Suprapubic skin (tissue), 4 donors: ENCODE measurements at places on chromosomes 3 and 15. TPM values are rescaled to one million over a fixed set of nuclear protein-coding genes. Genes with fewer than 3 reads are reported as not detected.

DNA sequence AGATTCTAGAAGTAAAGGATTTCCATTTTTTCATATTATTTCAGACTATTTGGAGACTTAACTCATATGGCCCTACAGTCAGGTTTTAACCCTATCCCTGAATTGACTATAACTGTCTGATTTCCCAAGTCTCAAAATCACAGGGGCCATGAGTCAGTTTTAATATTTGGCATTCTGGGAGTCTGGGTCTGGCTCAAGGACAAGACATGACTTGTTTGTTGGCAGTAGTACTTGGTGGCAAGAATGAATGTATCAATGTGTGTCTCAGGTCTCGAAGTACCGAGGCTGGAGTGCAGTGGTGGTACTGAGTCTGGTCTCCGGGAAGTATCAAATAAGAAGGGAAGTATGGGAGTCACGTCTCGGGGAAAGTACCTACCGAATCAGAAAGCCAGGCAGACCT is 10.8 kb downstream of the UMPS start:
- no peak for DNase-seq

- no peak for DNase-seq
Observed at GRCh38 chr3:74122281-74122680, 492.2 kb downstream of the CNTN3 start.

- no peak for DNase-seq
Observed at GRCh38 chr3:128933213-128933921, 53.9 kb downstream of the ACAD9 start.

- DNase-seq, result no peak
Observed at GRCh38 chr15:63749330-63749942, 84.3 kb downstream of the HERC1 start.

- no peak for DNase-seq
Observed at GRCh38 chr3:26058901-26059321, 269.0 kb downstream of the OXSM start.

- DNase-seq, result no peak
Observed at GRCh38 chr3:169323578-169324451, 339.7 kb downstream of the MECOM start.

ECE2 gene
- not detected for total RNA-seq

IQSEC1 gene
- total RNA-seq, result 30.8 TPM

IMPDH2 gene
- total RNA-seq, result 200 TPM
